ENCODE measurements at places on chromosomes 13 and 19.

GRCh38 chr13:48819376-48819775 lies 156.3 kb upstream of the FNDC3A start:
- DNase-seq, result no peak

DNA sequence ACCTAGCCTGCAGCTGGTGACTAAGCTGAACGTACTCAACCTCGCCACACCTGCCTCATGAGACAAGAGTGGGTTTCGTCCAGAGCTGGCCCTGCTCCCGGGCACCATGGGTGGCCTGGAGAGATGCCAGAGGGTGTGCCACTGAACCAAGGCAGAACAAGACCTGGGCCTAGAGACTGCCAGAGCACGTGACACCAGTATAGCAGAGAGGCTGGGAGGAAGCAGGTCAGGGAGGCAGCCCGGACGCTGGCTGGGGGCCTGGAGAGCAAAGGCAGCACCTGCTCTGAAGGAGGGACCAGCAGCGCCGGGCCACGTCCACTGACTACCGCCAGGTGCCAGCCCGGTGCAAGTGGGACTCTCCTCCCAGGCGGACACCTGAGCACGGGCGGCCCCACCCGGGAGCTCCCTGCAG lies 7.3 kb upstream of the C13orf46 start:
- DNase-seq, result peak; percentile 34

DNA sequence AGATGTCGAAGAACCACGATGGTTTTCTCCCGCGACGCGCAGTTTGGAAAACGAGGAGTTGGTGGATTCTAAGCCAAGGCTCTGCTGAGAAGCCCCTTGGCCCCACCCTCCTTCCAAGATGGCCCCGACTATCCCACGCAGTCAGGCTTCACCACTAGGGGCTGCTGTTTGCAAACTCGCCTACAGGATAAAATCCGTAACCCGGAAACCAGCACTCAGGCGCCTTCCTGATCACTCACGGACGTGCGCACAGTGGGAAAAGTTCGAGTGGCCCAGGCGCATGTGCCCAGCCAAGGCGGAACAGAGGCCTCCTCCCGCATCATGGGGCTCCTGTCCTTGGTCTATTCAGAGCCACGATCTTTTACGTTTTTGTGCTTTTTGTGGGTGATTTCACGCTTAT lies 19.2 kb upstream of the UQCR11 start:
- peak; percentile 49 for DNase-seq

- DNase-seq, result no peak
Observed at GRCh38 chr19:31257025-31257424, 92.2 kb downstream of the TSHZ3 start.

- DNase-seq, result no peak
Observed at GRCh38 chr19:805166-805551, 7.9 kb downstream of the PTBP1 start.

- DNase-seq, result peak; percentile 38
Observed at GRCh38 chr19:925087-925525, 729 bp upstream of the ARID3A start.

GRCh38 chr19:46159418-46160232 lies 11.6 kb downstream of the IGFL2 start:
- DNase-seq, result no peak

DNA sequence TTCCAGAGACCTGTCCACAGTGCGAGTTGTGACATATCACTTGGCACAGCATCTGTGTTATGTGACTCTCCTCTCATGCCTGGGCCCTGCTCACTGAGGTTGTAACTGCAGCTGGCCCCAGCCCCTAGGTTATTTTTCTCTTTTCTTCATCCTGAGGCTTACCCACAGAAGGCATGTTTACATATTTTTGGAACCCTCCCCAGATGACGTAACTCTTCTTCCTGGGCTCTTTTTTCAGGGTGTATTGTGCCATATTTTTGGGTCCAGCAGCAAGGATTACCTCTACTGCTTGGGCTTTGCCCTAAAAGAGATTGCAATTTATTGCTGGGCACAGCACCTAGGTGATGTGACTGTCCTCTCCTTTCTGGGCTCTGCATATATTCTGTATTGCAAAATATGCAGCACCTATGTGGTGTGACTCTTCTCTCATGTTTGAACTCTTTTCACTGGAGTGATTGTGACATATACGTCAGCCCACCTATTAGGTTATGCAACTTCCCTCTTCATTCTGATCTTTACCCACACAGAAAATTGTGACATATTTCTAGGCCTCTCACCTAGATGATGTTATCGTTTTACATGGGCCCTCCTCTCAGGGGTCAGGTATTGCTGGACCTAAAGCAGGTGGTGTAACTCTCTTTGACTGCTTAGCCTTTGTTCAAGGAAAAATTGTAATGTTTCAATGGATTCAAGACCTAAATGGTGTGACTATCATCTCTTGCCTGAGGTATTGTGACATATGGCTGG lies 64.5 kb upstream of the ZNF724 start:
- DNase-seq, result no peak

GRCh38 chr13:27194209-27194608 lies 22.6 kb upstream of the USP12 start:
- DNase-seq, result peak; percentile 28

DNA sequence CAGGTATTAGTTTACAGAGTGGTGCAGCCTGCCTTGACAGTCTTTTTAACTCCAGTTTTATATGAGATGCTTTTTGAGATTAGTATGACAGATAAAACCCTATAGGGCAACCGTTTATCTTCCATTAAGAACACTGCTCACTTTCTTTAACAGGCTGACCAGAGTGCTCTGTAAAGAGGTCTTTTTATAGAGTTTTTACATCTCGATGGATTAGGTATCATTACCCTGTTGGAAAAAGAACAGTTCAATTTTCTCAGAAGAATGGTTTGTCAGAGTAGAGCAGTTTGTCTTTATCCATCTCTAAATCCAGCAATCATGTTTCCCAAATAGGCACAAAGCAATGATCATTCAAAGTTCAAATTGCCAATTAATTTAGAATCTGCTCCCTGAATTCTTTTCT lies 395.2 kb upstream of the ARGLU1 start:
- DNase-seq, result no peak

GRCh38 chr19:45761714-45762113 lies 7.3 kb downstream of the SIX5 start:
- no peak for DNase-seq

DNA sequence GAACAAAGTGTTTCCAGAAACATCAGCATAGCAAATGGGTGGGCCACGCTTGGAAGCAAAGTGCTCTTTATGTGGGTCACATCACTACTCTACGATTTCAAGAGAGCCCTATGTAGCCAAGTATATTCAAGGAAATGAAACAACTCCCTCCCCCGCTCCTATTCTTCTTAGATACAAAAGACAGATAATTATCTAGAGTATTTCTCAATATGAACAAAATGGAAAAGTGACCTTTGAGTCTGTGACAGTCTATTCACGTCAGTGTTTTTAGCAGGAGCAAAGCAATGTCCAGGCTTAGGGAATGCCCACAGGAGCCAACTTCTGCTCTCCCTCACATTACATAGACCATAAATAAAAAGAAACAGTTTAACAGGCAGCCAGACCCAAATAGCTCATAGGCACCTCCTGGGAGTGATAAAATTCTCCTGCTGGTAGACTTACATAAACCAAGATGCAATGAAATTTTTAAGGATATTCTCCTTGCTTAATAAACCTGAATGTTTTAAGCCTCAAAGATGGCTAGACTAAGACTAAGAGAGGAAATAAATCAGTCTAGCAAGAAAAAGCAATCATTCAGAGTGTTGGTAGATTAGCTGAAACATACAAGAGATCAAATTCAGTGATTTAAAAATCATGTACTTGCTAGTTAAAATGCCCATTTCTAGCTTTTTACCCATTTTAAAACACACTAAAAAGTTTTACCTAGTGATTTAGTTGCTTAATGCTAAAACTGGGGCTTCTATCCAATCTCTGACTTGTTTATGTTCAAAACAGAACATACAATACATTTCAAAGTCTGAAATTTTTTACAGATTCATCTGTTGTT lies 182.8 kb downstream of the RGCC start:
- no peak for DNase-seq

- DNase-seq, result no peak
Observed at GRCh38 chr19:40410030-40410389, 3.2 kb downstream of the PRX start.

GRCh38 chr13:84741253-84741652 lies 859.0 kb upstream of the SLITRK1 start:
- no peak for DNase-seq
